ENCODE measurements at places on chromosomes 1 and 21. TPM values are rescaled to one million over a fixed set of nuclear protein-coding genes. Genes with fewer than 3 reads are reported as not detected.

DNA sequence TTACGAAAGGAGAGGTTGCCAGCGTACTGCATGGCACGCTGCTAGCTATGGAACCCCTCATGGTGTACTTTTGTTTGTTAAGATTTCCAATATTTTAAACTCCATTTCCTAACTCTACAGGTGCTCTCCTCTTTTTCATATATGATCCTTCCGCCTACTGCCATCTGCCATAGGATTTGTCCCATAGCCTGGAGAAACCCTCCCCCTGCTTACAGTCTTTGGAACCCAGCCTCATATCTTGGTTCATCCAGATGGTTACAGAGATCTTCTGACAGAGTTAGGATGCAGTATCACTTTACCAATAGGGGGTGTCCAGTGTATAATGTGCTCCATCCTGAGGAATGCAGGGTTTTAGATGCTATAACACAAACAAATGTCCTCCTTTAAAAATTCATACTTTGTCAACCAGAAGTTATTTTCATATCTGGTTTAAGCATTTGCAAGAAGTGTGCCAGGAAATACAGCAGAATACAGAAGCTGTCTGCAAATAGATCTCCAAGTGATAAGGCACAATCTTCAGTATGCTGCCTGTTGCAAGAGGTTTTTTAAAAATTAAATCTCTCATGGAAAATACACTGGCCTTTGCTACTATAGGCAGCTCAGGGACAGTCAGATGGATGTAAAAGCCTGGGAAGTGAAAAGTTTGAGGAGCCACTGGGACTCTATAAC lies 377.8 kb downstream of the KCNH1 start:
- no peak for DNase-seq
- no peaks in the 10 kb centered on the region for H3K27me3 ChIP-seq
- no peaks in the 10 kb centered on the region for H3K4me1 ChIP-seq
- H3K27ac ChIP-seq: no peak overlapping the region
- no peak overlapping the region for H3K4me3 ChIP-seq

DNA sequence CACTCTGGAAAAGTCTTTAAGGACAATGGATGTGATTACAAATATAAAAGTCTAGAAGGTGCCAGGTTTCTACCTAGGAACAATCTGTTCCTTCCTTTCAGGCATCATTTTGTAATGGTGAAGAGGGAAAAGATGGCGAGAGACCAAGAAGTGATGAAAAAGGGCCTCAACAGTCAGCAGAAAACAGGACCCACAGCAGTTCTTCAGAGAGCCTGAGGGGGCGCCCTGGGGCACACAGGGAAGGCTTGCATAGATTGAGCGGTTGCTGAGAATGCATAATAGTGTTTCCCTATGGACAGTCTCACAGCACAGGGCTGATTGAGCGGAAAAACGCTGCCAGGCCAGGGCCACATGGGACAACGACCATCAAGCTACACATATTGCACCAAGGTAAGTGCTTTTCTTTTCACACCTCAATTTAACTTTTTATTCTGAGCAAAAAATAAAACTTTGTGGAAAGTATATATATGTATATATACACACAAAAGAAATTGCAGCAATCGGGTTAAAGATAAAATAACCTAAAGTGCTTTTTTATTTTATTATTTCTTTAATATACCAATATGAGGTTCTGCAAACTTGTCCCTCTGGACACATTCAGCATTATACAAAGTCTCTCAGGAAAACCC lies 3.1 kb upstream of the YRDC start:
- H3K4me3 ChIP-seq: no peak overlapping the region
- no peak overlapping the region for H3K27ac ChIP-seq
- peaks cover 13% of the 10 kb centered on the region for H3K36me3 ChIP-seq
- peaks cover 33% of the 10 kb centered on the region for H3K4me1 ChIP-seq

DNA sequence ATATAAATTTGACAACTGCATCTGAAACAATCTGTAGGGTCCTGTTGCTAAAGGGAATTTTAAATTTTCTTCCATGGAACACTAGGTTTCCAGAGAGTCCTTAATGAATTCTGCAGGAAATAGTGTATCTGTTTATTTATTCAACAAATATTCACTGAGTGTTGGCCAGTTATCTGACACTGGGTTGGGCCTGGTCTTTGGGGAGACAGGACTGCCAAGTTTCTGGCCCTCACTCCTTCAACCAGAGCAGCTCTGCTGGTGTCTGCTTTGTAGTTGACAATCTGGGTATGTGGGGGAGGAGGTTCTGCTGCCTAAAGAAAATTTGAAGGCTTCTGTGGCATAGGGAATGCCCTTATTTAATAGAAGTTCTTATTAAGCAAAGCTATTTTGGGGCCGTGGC lies 26.1 kb upstream of the HUNK start:
- no peak overlapping the region for H3K4me3 ChIP-seq
- H3K4me1 ChIP-seq: no peaks in the 10 kb centered on the region
- H3K36me3 ChIP-seq: no peaks in the 10 kb centered on the region
- no peaks in the 10 kb centered on the region for H3K27me3 ChIP-seq

- no peaks in the 10 kb centered on the region for H3K27me3 ChIP-seq
- no peak overlapping the region for H3K4me3 ChIP-seq
- H3K27ac ChIP-seq: peak overlapping the region; percentile 57
- no peaks in the 10 kb centered on the region for H3K36me3 ChIP-seq
- no peak for DNase-seq
- H3K4me1 ChIP-seq: peaks cover 32% of the 10 kb centered on the region
Observed at GRCh38 chr1:95022644-95022926, 50.2 kb downstream of the ALG14 start.

DNA sequence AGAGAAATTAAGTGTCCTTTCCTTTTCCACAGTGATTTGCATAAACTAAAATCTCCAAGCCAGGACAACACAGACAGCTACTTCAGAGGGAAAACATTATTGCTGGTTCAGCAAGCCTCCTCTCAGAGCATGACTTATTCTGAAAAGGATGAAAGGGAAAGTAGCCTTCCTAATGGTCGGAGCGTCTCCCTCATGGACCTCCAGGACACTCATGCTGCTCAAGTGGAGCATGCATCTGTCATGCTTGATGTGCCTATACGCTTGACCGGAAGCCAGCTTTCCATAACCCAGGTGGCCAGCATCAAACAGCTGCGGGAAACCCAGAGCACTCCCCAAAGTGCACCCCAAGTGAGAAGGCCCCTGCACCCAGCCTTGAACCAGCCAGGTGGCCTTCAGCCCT lies 39.1 kb downstream of the CLEC20A start:
- no peak for DNase-seq
- H3K27me3 ChIP-seq: no peaks in the 10 kb centered on the region
- no peak overlapping the region for H3K4me3 ChIP-seq
- H3K36me3 ChIP-seq: peaks cover 13% of the 10 kb centered on the region
- H3K4me1 ChIP-seq: no peaks in the 10 kb centered on the region
- no peak overlapping the region for H3K27ac ChIP-seq

- no peak overlapping the region for H3K4me3 ChIP-seq
- H3K36me3 ChIP-seq: no peaks in the 10 kb centered on the region
- DNase-seq: no peak
- H3K27me3 ChIP-seq: no peaks in the 10 kb centered on the region
- H3K4me1 ChIP-seq: no peaks in the 10 kb centered on the region
- no peak overlapping the region for H3K27ac ChIP-seq
Observed at GRCh38 chr21:31354604-31355443, 10.8 kb upstream of the TIAM1 start.

- no peaks in the 10 kb centered on the region for H3K27me3 ChIP-seq
- peaks cover 19% of the 10 kb centered on the region for H3K4me1 ChIP-seq
- no peak for DNase-seq
- peaks cover 2% of the 10 kb centered on the region for H3K36me3 ChIP-seq
Observed at GRCh38 chr1:184418652-184419349, 32.0 kb downstream of the C1orf21 start.

DNA sequence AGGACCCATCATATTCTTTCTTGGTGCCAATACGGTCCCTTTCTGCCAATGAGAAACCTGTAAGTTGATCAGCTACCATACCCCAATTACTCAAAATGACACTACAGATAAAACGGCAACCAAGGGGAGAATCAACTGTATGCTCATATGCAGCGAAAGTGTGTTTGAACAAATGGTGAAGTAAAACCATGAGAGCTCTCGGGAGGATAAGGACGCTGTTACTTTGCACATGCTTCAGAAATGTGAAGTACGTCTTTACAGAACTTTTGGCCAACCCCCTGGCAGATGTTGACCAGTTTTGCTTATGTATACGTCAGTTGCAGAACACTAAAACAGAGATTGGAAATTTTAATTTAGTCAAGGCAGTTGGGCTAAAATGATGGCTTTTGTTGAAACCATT lies 79.6 kb downstream of the PROX1 start:
- no peaks in the 10 kb centered on the region for H3K4me1 ChIP-seq
- no peak overlapping the region for H3K27ac ChIP-seq
- H3K36me3 ChIP-seq: no peaks in the 10 kb centered on the region
- H3K27me3 ChIP-seq: no peaks in the 10 kb centered on the region

- H3K4me1 ChIP-seq: peaks cover 16% of the 10 kb centered on the region
- peak; percentile 91 for DNase-seq
- no peak overlapping the region for H3K4me3 ChIP-seq
- no peaks in the 10 kb centered on the region for H3K36me3 ChIP-seq
- H3K27me3 ChIP-seq: no peaks in the 10 kb centered on the region
- H3K27ac ChIP-seq: peak overlapping the region; percentile 81
Observed at GRCh38 chr1:155105604-155106011, 22.1 kb upstream of the EFNA1 start.

GRCh38 chr1:22428672-22429071 lies 23.0 kb upstream of the ZBTB40 start:
- no peak for DNase-seq
- no peaks in the 10 kb centered on the region for H3K27me3 ChIP-seq
- H3K36me3 ChIP-seq: no peaks in the 10 kb centered on the region

- H3K36me3 ChIP-seq: no peaks in the 10 kb centered on the region
- H3K4me3 ChIP-seq: peak overlapping the region; percentile 85
- no peaks in the 10 kb centered on the region for H3K27me3 ChIP-seq
- peak overlapping the region; percentile 94 for H3K27ac ChIP-seq
Observed at GRCh38 chr1:19597496-19598309, 46.4 kb upstream of the NBL1 start.

DNA sequence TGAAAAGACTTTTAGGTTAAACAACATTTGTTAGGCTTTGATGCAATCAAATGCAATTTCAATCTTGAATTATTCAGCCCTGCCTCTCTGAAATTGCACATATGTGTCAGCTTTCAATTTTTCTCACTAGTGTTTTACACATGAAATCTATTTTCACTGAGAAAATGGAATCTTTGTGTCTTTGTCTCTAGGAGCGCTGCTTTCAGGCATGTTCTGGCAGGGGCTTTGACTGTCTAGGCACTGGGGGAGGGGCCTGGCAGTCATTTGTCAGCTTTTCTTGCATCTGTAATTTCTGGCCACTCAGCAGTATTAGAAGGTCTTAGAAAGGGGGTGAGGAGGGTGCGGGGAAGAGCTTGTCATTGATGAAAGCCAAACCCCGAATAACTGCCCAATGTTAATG lies 264.4 kb downstream of the PTPRC start:
- peaks cover 10% of the 10 kb centered on the region for H3K36me3 ChIP-seq
- H3K27me3 ChIP-seq: no peaks in the 10 kb centered on the region
- H3K4me3 ChIP-seq: no peak overlapping the region
- peaks cover 9% of the 10 kb centered on the region for H3K4me1 ChIP-seq

- no peak overlapping the region for H3K27ac ChIP-seq
- DNase-seq: no peak
- H3K4me3 ChIP-seq: no peak overlapping the region
- no peaks in the 10 kb centered on the region for H3K4me1 ChIP-seq
- H3K27me3 ChIP-seq: no peaks in the 10 kb centered on the region
- H3K36me3 ChIP-seq: no peaks in the 10 kb centered on the region
Observed at GRCh38 chr1:154784924-154785531, 85.1 kb downstream of the KCNN3 start.

DNA sequence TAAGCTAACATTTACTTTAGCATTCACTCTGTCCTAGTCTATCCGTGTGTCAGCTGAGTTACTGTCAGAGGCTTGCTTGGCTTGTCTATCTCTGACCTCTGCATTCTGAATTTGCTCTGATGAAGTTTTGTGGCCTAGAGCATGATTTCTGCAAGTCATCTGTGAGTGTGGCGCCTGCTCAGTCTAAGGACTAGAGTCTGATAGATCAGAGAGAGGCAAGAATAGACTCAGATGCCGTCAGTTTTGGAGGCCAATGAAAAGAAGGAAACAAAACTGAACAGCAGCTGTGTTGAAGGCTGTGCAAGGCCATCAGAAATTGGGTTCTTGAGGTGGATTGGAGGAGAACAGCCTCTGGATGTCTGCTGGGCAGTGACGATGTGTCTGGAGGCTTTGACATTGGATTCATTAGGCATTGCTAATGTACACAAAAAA lies 573.1 kb downstream of the USP25 start:
- no peak overlapping the region for H3K4me3 ChIP-seq
- H3K27me3 ChIP-seq: no peaks in the 10 kb centered on the region
- H3K4me1 ChIP-seq: no peaks in the 10 kb centered on the region
- peak overlapping the region; percentile 67 for H3K27ac ChIP-seq

GRCh38 chr1:44292651-44293050 lies 62.4 kb downstream of the ERI3 start:
- H3K4me1 ChIP-seq: no peaks in the 10 kb centered on the region
- no peak overlapping the region for H3K27ac ChIP-seq
- H3K36me3 ChIP-seq: peaks cover 44% of the 10 kb centered on the region
- no peaks in the 10 kb centered on the region for H3K27me3 ChIP-seq
- H3K4me3 ChIP-seq: no peak overlapping the region
- peak; percentile 64 for DNase-seq

- no peaks in the 10 kb centered on the region for H3K27me3 ChIP-seq
- no peak overlapping the region for H3K4me3 ChIP-seq
- peaks cover 55% of the 10 kb centered on the region for H3K4me1 ChIP-seq
- no peak for DNase-seq
Observed at GRCh38 chr21:45082736-45083135, 8.4 kb downstream of the ADARB1 start.

GRCh38 chr1:193069748-193070385 lies 10.5 kb downstream of the RO60 start:
- no peak for DNase-seq
- H3K4me3 ChIP-seq: no peak overlapping the region
- no peak overlapping the region for H3K27ac ChIP-seq
- no peaks in the 10 kb centered on the region for H3K36me3 ChIP-seq

DNA sequence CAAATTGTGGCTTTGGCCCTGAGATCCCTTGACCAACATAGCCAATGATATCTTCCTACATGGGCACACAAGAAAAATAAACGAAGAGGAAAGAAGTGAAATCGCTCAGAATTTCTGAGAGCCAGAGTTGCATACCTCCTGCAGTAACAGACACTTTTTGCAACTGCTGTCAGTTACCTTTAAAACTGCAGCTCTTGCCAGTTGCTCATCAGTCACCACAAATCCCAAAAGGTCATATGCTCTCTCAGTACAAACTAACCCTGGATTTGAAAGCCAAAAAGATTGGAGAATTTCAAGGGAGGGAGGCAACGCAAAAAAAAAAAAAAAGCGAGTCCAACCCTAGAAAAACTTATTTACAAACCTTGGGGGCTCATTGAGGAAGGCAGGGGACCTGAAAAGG lies 47.2 kb upstream of the DNAH14 start:
- no peak overlapping the region for H3K27ac ChIP-seq
- peaks cover 3% of the 10 kb centered on the region for H3K4me1 ChIP-seq
- H3K4me3 ChIP-seq: no peak overlapping the region
- DNase-seq: no peak

TSPEAR gene
- total RNA-seq: not detected

KRTAP7-1 gene
- not detected for total RNA-seq

TMPRSS2 gene
- 65.3 TPM for total RNA-seq

CELA3B gene
- total RNA-seq: not detected

CLCNKA gene
- 0.89 TPM for total RNA-seq

Data from upper lobe of left lung (tissue), 6 donors.